ENCODE measurements at places on chromosomes 4 and X. TPM values are rescaled to one million over a fixed set of nuclear protein-coding genes. Genes with fewer than 3 reads are reported as not detected.

Gene TAF7L
- total RNA-seq: 0.15 TPM

Gene JAKMIP1
- 57.8 TPM for total RNA-seq

Gene GLRB
- not detected for total RNA-seq

Gene CTAG2
- total RNA-seq: 30.3 TPM

Gene RAB41
- not detected for total RNA-seq

Gene HOPX
- 208 TPM for total RNA-seq

Gene RBBP7
- total RNA-seq: 178 TPM

Gene SPIN4
- total RNA-seq: 14.8 TPM

Gene WDR17
- total RNA-seq: 0.44 TPM

Gene ETDB
- not detected for total RNA-seq

Gene CCKAR
- total RNA-seq: not detected

Gene TMSB15A
- 0.56 TPM for total RNA-seq

Gene MTMR8
- total RNA-seq: 4.5 TPM

Gene DCAF4L1
- total RNA-seq: 0.33 TPM

Gene TRPC3
- 2.1 TPM for total RNA-seq

Gene ZAR1
- not detected for total RNA-seq

Gene ARX
- not detected for total RNA-seq

Gene NKX6-1
- total RNA-seq: not detected

Gene CHST7
- 5.9 TPM for total RNA-seq

Gene DCAF8L2
- total RNA-seq: not detected

Gene IQCM
- total RNA-seq: not detected

Gene SPANXD
- not detected for total RNA-seq

Gene AMTN
- not detected for total RNA-seq

Gene DGAT2L6
- not detected for total RNA-seq

Gene PLXNB3
- total RNA-seq: 0.50 TPM

Gene GABRG1
- total RNA-seq: not detected

Gene CXXC4
- not detected for total RNA-seq

Gene PAGE5
- not detected for total RNA-seq

Gene LINC00632
- total RNA-seq: not detected

Gene SHOX
- total RNA-seq: not detected

Gene CSN2
- not detected for total RNA-seq

Gene DDX53
- not detected for total RNA-seq

Gene GLRA3
- total RNA-seq: not detected

Gene CFI
- total RNA-seq: 0.26 TPM

Gene TNIP2
- 51.3 TPM for total RNA-seq

Gene ERAS
- not detected for total RNA-seq

Gene SYNPO2
- 0.89 TPM for total RNA-seq

Gene CT55
- total RNA-seq: not detected

Gene SLC9A7
- 9.1 TPM for total RNA-seq

Gene MCF2
- total RNA-seq: 0.23 TPM

Gene UGT2A1
- total RNA-seq: not detected

Gene CXCL3
- total RNA-seq: not detected

Gene QRFPR
- total RNA-seq: not detected

Gene MID1
- total RNA-seq: 0.33 TPM

Gene MGARP
- total RNA-seq: 0.20 TPM

Gene PDGFC
- total RNA-seq: not detected
